CD4-positive, alpha-beta memory T cell (primary cell): ENCODE measurements at places on chromosomes 4 and X. TPM values are rescaled to one million over a fixed set of nuclear protein-coding genes. Genes with fewer than 3 reads are reported as not detected.

The TCEAL9 gene
- polyA plus RNA-seq, result 1.0 TPM

DNA sequence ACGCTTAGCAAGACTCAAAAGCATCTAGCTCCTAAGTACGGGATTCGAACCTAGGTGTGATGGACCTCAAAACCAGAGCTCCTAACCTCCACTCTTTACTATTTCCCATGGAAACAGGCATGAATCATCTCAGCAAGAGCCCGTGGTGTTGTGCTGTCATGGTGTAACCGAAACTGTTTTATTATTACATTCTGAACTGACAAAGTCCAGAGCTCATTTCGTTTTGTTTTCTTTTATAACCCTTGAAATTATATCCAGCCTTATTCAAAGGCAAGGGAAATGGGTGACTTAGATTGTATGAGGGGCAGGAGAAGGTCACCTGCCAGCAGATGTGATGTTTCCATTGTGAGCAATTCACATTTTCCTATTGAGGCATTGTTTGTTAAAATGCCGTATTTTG is 301.1 kb downstream of the FRMPD4 start:
- DNase-seq, result no peak

DNA sequence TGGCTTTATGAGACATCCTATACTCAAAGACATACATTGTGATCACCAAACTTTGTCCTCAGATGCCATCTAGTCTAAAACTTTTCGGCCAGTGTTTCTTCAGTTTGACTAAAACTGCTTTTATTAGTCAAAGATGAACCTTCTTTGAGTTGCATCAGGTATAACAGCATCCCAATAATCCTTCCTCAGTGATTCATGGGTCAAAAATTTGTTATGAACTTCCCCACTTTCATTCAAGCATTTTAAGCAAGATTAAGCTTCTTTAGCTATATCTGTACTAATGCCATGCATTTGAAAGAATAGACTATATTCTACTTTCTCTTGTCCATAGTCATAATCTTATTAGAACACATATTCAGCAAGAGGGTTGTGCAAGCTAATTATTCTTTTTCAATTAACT is 1070.4 kb upstream of the ADGRL3 start:
- no peak for DNase-seq

- DNase-seq, result no peak
Measured at GRCh38 chrX:105975382-105975781, 63.1 kb downstream of the SERPINA7 start.

DNA sequence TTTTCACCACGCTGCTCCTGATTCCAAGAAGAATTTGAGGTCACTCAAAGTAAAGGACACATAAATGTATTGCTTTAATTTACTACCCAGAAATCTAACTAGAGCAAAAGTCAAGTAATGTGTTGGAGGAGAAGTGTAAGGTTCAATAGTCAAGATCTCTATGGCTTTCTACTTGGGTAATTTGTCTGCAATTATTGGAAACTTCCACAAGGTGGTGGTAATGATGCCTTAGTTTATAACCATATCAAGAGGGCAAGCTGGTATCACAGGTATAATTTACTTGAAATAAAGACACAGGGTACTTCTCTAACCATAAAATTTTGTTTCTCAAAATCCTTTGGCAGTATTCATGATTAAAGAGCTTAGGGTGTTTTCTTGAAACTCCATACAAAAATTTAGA is 10.2 kb upstream of the GRIA3 start:
- DNase-seq, result no peak

- DNase-seq, result no peak
Measured at GRCh38 chrX:107686792-107687191, 58.5 kb downstream of the PRPS1 start.

The MAGEA4 gene
- not detected for polyA plus RNA-seq

The PDCL2 gene
- not detected for polyA plus RNA-seq

GRCh38 chrX:53494436-53494835 is 60.3 kb upstream of the HSD17B10 start:
- DNase-seq, result no peak

DNA sequence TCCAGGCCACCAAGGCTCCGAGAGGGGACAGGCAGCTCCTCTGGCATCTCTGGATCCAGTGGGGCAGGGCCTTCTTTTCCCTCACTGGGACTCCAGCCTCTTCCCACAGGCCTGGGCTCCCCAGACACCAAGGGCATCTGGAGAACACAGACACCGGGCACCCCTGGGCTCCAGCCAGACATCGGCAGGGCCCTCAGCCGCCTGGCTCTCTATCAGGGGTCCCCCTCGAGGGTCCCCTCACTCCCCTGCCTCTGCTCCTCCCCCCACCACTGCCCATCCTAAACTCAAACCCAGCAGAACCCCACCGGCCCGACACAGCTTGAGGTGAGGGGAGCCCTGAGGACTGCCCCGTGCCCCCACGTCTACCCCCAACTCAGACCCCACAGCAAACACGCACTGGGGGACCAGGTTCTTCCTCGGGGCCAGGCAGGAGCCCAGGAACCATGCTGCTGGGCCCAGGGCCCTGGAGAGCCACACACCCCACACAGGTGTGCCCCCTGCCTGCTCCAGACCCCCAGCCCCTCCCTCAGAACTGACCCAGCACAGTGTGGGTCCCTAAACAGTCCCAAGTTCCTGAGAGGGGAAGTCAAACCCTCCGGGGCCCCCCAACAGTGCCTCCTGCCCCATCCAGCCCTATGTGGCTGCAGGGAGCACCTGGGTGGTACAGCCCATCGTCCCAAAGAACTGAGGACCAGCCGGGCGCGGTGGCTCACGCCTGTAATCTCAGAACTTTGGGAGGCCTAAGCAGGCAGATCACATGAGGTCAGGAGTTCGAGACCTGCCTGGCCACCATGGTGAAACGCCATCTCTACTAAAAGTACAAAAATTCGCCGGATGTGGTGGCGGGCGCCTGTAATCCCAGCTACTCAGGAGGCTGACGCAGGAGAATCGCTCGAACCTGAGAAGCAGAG is 86.8 kb downstream of the FAM53A start:
- no peak for DNase-seq

DNA sequence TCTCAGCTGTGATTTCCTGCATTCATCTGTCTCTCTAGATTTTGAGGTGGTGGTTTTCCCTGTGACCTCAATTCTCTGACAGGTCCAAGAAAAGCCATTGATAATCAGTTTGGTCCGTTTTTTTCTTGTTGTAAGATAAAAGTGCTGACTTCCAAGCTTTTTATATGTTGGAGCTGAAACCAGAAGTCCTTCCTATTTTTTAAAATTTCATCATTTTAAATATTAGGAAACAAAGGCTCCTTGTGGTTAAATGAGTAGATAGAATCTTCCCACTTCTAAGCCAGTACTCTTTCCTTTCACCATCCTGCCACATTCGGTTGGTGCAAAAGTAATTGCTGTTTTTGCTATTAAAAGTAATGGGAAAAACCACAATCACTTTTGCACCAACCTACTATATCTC is 18.3 kb downstream of the RNF175 start:
- DNase-seq, result no peak

- peak; percentile 41 for DNase-seq
Measured at GRCh38 chr4:25862411-25863346, at the start of gene SEL1L3. Gene SEL1L3, minus strand, starts transcription at chr4:25862988. Its CDS starts 152 bp downstream, at chr4:25862836.

GRCh38 chr4:32251926-32252325 is 1531.8 kb downstream of the PCDH7 start:
- DNase-seq, result no peak

- DNase-seq, result peak; percentile 49
Measured at GRCh38 chr4:4574792-4575191, 32.9 kb upstream of the STX18 start.

DNA sequence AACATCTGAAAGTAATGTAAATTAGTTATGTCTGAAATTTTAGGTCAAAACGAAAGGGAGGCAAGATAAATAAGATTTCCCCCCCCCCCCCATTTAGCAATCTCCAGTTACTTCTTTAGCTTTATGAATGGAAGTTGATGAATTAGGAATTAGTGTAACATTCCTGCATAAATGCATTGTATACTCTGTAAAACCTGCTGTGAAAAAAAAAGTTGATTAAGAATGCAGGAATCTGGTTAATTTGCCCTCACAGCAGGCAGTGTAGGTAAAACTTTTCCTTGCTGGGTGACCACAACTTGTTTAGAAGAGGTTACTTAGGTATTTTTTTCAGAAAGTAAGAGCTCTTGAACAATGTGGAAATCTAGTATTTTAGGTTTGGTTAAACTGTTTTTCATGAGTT is 15.3 kb downstream of the LARP7 start:
- DNase-seq, result no peak

- no peak for DNase-seq
Measured at GRCh38 chr4:165234766-165235165, 27.4 kb downstream of the KLHL2 start.

The NSD2 gene
- polyA plus RNA-seq, result 1.1 TPM

- no peak for DNase-seq
Measured at GRCh38 chrX:66634272-66634671, 4.6 kb downstream of the EDA2R start.

The XPNPEP2 gene
- polyA plus RNA-seq, result 0.48 TPM

GRCh38 chr4:152951348-152951747 is 15.2 kb downstream of the FHDC1 start:
- no peak for DNase-seq

DNA sequence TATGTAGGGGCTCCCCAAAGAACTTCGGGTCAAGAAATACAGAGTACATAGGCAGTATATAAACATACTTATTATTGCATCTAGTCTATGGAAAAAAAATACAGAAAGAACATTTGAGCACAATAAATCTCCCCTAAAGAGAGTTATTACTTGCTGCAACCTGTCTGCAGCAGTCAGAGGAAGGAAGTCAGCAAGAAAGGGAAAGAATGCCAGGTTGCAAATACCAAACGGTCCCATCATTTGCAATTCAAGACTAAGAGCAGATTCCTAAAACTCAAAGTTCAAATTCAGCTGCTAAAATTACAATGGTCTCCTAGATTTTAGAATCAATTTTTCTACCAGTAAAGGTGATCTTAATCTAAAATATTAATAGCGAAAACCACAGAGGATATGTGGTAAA is 236.2 kb upstream of the NUDT6 start:
- DNase-seq, result no peak

The VCX3A gene
- not detected for polyA plus RNA-seq

- no peak for DNase-seq
Measured at GRCh38 chrX:112120721-112121120, 38.1 kb upstream of the TRPC5 start.

DNA sequence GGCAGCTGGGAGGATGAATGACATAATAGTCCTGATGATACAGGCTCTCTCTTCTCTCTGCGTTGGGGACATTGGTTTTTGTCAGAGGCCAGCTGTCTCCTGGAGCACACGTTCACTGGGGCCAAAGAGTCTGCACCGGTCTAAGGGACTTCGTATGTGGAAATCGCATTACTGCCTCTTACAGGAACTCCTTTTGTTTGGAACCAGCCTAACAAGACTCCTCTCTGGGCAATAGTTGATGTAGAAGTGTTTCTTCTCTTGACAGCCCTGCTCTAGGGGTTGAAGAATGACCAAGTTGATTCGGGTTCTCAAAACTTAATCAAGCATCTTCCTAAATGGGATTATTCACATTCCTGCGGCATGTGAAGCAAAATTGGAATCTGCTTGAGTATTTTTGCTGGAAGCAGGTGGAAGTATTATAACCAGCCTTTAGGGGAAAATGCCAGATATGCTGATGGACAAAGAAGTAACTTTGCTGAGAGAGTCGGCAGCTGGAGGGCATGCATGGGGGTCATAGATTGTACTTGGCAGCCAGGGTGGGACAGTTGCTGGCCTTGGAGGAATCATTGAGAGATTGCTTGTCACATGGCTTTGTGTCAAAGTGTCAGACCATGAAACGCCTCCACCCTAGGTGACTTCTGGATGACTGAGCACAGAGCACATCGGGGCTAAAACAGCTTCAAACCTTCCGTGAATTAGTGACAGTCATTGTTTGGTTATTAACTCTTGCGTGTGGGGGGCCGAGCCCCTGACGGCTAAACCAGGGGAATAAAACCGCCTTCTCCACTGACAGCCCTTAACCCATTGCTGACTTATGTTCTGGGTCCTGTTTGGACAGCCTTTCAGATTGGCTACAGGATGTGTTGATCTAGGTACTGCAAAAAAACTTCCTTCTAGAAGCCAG is 34.4 kb upstream of the SLC34A2 start:
- DNase-seq, result no peak

- DNase-seq, result no peak
Measured at GRCh38 chr4:7423801-7424552, 10.8 kb downstream of the PSAPL1 start.

DNA sequence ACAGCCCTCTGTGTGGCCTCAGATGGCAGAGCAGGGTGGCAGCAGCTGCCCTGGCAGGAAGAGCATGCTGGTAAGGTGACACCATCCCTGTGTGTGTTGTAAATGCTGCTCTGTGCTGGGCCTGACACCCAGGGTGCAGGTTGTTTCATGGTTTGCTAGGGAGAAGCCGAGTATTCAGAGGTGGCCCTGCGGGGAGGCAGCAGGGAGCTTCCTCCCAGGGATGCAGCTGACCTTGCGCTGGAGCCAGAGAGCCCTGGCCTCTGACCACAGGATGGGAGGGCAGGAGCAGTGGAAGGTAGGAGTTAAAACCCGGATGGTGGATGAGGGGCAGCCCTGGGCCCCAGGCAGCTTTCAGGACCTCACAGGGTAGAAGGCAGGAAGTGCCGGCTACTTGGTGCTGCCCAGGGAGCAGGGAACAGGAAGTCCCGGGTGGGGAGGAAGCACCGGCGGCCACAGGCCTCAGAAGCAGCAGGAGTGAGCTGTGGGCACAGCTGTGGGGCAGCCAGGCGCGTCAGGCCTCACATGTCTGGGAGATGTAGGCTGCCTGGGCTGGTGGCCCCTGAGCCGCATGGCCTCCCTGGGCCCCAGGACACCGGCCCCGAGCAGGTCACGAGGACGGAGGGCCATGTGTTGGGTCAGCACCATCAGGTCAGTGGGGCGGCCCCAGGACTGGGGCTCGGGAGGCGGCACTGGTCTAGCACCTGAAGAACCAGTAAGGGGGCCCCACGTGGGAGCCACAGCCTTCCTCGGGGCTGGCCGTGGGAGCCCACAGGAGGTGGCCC is 19.1 kb downstream of the SH3BP2 start:
- DNase-seq, result peak; percentile 56

- no peak for DNase-seq
Measured at GRCh38 chr4:25065932-25066590, 35.3 kb upstream of the LGI2 start.

DNA sequence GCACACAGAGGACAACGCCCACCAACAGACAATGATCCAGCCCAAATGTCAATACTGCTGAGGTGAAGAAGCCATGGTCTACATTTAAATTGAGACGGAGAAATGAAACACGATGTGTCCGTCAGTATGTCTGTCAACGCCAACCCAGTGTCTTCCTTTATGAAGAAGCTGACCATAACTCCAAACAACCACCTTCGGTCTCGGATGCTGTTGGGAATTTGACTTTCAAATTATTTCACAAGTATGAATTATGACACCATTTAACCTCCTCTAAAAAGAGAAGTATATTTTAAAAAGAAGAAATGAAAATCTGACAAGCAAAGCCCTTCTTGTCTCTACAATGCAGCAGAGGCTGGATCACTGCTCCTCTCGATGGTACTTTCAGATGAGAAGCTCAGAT is 123.7 kb upstream of the MAP3K15 start:
- no peak for DNase-seq

- DNase-seq, result peak; percentile 44
Measured at GRCh38 chrX:15761564-15762191, 23.6 kb downstream of the CA5B start.

The SRPK3 gene
- not detected for polyA plus RNA-seq
